ENCODE measurements at places on chromosomes 1 and 21. TPM values are rescaled to one million over a fixed set of nuclear protein-coding genes. Genes with fewer than 3 reads are reported as not detected.

Gene SMPDL3B
- 0.34 TPM for total RNA-seq

Gene ELF3
- not detected for total RNA-seq

Gene ADGRL2
- 27.2 TPM for total RNA-seq

Gene FCRLB
- 17.0 TPM for total RNA-seq

Gene ASCL5
- total RNA-seq = not detected

Gene CYYR1
- not detected for total RNA-seq

Gene HES3
- total RNA-seq = not detected

Gene DEPDC1
- 55.3 TPM for total RNA-seq

Gene TRIM17
- not detected for total RNA-seq

Gene PROK1
- total RNA-seq = not detected

Gene GJB4
- total RNA-seq = not detected

Gene SERPINC1
- not detected for total RNA-seq

Gene ADORA3
- total RNA-seq = not detected

Gene CYP4X1
- total RNA-seq = 0.03 TPM

Gene FCRL2
- not detected for total RNA-seq

Gene TAL1
- total RNA-seq = 0.10 TPM

Gene S100A7
- not detected for total RNA-seq

All from HT1080 (cell line).